ENCODE measurements at places on chromosomes 16 and 17.

GRCh38 chr16:89545044-89545830 lies 15.2 kb upstream of the RPL13 start:
- DNase-seq, result no peak

DNA sequence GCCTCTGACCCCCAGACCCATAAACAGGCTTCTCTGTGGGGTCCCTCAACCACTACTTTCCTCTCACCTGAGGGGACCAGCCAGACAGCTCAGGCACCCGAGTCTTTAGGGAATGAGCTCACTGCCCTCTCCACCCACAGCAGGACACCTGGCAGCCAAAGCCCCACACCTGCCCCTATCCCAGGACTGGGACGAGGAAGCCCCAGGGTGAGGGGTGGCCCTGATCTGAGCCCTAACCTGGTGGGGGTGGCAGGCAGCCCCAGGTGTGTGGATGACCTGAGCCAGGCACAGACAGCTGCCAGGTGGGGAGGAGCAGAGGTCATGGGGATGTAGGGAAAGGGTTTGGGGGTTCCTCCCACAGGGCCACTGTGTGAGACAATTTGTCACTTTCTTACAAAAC lies 1.7 kb upstream of the TEX19 start:
- no peak for DNase-seq

DNA sequence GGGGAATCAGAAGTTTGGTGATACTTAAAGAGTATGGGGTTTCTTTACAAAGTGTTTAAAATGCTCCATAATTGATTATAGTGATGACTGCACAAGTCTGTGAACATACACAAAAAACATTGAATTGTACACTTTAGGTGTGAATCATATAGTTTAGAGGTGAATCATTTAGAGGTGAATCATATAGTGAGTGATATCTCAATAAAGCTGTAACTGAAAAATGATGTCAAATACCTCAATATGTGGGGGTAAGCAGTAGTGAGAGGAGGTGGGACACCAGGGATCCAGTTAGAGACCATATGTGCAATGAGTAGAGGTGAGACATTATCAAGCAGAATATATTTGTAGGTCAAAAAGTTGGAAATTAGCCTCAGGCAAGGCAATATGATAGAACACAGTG lies 264.5 kb downstream of the PMP22 start:
- no peak for DNase-seq

GRCh38 chr16:24988593-24989338 lies 26.4 kb downstream of the ARHGAP17 start:
- DNase-seq, result no peak

DNA sequence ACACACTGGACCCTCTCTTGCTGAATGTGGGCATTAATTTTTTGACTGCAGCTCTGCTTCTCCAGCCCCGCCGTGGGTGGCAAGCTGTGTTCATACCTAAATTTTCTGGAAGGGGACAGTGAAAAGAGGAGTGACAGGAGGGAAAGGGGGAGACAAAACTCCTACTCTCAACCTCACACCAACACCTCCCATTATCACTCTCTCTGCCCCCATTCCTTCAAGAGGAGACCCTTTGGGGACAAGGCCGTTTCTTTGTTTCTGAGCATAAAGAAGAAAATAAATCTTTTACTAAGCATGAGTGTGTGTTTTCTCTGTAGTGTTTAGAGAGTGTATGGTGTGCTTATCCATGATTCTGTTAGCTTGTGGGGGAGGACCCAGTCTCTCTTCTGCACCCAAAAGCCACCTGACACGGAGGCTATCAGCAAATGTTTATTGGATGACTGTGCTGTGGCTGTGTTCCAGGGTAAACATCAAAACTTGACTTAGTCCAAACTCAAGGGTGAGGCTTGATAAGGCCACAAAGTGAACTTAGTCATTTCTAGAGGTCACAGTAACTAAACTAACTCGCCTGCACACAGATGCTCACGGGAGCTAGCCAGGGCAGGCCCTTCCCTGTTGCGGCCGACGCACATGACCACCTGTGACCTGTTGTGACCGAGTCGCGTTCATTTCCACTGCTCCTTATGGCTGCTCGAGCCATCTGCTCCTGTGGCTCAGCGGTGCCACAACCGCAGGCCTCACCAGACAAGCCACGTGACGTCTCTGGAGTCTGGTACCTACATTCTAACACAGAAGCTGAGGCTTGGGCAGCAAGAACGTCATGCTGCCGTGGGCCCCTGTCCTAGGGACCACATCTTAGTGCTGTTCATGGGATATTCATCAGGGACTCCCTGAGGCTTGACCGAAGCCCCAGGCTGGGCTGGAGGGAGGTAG lies 9.8 kb upstream of the MED11 start:
- DNase-seq, result no peak

- no peak for DNase-seq
Observed at GRCh38 chr17:30565073-30565935, 88.1 kb downstream of the GOSR1 start.

All from activated CD4-positive, CD25-positive, alpha-beta regulatory T cell treated with anti-CD3 and anti-CD28 coated beads, Interleukin-2, amount 50 U/mL, for 16 hours (primary cell).